ENCODE measurements at places on chromosomes 16 and 17. TPM values are rescaled to one million over a fixed set of nuclear protein-coding genes. Genes with fewer than 3 reads are reported as not detected.

GRCh38 chr16:71943887-71944286, 48.6 kb downstream of the IST1 start:
- DNase-seq, result no peak
- H3K27ac ChIP-seq, result no peak overlapping the region
- no peaks in the 10 kb centered on the region for H3K4me1 ChIP-seq
- no peaks in the 10 kb centered on the region for H3K36me3 ChIP-seq

DNA sequence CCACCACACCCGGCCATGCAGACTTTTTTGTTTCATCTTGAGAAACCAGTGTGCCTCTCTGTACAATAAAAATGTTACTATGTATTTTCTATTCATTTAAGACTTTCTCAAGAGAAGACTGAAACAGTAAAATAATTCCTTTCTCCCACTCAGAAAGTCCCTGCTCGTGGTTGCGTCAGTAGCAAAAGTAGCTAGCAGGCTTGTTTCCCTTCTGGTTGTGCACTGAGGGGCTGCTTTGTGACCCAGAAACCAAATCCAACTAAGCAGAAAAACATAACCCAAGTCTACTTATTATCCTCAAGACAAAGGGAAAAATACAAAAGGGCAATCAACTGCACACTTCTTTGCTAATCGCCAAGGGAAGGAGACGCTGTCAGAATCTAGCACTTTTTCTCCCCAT, 3.4 kb upstream of the PNPO start:
- H3K4me3 ChIP-seq, result no peak overlapping the region
- DNase-seq, result no peak
- no peaks in the 10 kb centered on the region for H3K36me3 ChIP-seq
- no peaks in the 10 kb centered on the region for H3K4me1 ChIP-seq
- H3K27ac ChIP-seq, result no peak overlapping the region
- no peaks in the 10 kb centered on the region for H3K27me3 ChIP-seq

GRCh38 chr17:51718983-51719382, 439.5 kb downstream of the CA10 start:
- no peak overlapping the region for H3K27ac ChIP-seq
- H3K27me3 ChIP-seq, result no peaks in the 10 kb centered on the region
- DNase-seq, result no peak
- H3K4me3 ChIP-seq, result no peak overlapping the region
- no peaks in the 10 kb centered on the region for H3K4me1 ChIP-seq
- H3K36me3 ChIP-seq, result no peaks in the 10 kb centered on the region

DNA sequence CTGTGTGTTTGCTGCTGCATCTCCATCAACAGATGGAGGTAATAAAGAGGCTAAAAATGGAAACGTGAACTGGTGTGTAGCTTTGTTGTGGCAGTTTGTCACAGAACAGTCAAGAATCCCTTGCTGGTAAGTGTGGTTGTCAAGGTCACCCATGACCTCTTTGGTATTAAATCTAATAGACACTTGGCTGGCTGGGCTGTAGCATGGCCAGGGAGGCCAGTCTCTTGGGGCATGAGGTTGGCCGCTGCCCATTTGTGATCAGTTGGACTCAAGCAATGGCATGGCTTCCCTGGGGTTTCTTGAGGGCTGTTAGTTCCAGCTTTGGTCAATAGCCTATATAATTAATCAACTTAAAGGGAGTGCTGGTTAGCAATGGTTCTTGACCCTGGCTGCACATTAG, 14.8 kb upstream of the HS3ST2 start:
- H3K27ac ChIP-seq, result no peak overlapping the region
- no peak for DNase-seq
- H3K36me3 ChIP-seq, result no peaks in the 10 kb centered on the region
- H3K4me1 ChIP-seq, result no peaks in the 10 kb centered on the region
- H3K27me3 ChIP-seq, result no peaks in the 10 kb centered on the region

GRCh38 chr16:67975321-67976105, 4.8 kb downstream of the DPEP3 start:
- H3K36me3 ChIP-seq, result no peaks in the 10 kb centered on the region
- no peak for DNase-seq
- no peak overlapping the region for H3K27ac ChIP-seq
- H3K4me3 ChIP-seq, result no peak overlapping the region

The SLC16A13 gene
- total RNA-seq, result 0.70 TPM

DNA sequence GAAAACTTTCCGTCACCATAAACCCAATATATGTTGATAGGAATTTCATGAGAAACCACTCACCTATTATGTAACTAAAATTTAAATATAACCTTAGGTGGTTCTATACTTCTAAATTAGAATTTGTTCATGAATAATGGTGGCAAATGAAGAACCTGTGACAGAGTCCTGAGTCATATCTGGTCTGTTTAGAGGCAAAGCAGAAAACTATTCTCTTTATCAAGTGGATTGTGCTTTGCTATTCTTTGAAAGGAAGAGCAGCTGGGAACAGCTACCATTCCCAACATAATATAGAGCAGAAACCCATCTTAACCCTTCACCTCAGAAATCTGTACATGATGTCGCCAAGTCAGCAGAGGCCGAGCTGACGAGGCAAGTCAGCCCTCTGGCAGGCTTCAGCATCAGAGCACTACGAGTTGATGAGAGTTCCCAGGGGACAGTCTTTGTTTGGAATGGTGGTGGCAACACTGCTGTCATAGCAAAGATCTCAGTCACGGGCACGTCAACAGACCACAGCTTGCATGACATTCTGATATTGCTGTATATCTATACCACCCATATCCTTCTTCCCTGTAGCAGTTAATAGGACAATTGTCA, 631.9 kb upstream of the CA10 start:
- no peaks in the 10 kb centered on the region for H3K36me3 ChIP-seq
- H3K27ac ChIP-seq, result no peak overlapping the region
- no peaks in the 10 kb centered on the region for H3K27me3 ChIP-seq
- no peak overlapping the region for H3K4me3 ChIP-seq

- H3K4me3 ChIP-seq, result peak overlapping the region; percentile 48
- no peaks in the 10 kb centered on the region for H3K36me3 ChIP-seq
- H3K27me3 ChIP-seq, result no peaks in the 10 kb centered on the region
- no peaks in the 10 kb centered on the region for H3K4me1 ChIP-seq
Observed at GRCh38 chr17:7177191-7177953, 1.8 kb downstream of the ASGR1 start.

The CHST5 gene
- 0.16 TPM for total RNA-seq

DNA sequence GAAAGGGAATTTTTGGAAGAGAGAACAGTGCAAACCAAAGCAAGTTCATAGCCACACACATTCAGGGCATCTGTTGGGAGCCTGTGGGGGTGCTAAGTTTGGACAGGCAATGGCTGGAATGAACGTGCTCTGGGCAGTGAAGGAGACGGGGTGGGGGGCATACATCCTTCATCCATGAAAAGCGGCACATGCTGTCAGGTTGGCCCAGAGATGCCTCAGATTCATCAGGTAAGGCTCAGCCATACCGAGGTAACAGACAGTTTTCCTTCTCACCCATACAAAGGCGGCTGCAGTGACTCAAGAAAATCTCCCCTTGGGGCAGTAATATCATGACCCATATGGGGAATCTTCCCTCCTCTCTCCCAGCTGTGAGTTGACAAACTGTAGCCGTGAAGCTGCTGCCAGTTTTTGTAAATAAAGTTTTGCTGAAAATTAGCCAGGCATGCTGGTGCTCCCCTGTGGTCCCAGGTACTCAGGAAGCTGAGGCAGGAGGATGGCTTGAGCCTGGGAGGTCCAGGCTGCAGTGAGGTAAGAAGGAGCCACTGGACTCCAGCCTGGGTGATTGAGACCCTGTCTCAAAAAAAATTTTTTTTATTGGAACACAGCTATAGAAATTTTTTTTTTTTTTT, 9.2 kb upstream of the UBALD2 start:
- H3K4me3 ChIP-seq, result no peak overlapping the region
- H3K27me3 ChIP-seq, result no peaks in the 10 kb centered on the region
- no peak overlapping the region for H3K27ac ChIP-seq
- no peaks in the 10 kb centered on the region for H3K36me3 ChIP-seq
- DNase-seq, result no peak
- peaks cover 5% of the 10 kb centered on the region for H3K4me1 ChIP-seq

- H3K27ac ChIP-seq, result no peak overlapping the region
- no peaks in the 10 kb centered on the region for H3K4me1 ChIP-seq
- no peaks in the 10 kb centered on the region for H3K27me3 ChIP-seq
- no peak for DNase-seq
Observed at GRCh38 chr16:4245077-4245791, 3.4 kb upstream of the SRL start.

- peak overlapping the region; percentile 85 for H3K27ac ChIP-seq
- no peak for DNase-seq
- peaks cover 51% of the 10 kb centered on the region for H3K4me1 ChIP-seq
- no peak overlapping the region for H3K4me3 ChIP-seq
- H3K27me3 ChIP-seq, result no peaks in the 10 kb centered on the region
Observed at GRCh38 chr17:29177871-29178749, 2.1 kb downstream of the MYO18A start.

The CCL2 gene
- total RNA-seq, result 118 TPM

GRCh38 chr17:43556292-43556691, 10.2 kb upstream of the ETV4 start:
- no peak overlapping the region for H3K4me3 ChIP-seq
- H3K27ac ChIP-seq, result no peak overlapping the region

DNA sequence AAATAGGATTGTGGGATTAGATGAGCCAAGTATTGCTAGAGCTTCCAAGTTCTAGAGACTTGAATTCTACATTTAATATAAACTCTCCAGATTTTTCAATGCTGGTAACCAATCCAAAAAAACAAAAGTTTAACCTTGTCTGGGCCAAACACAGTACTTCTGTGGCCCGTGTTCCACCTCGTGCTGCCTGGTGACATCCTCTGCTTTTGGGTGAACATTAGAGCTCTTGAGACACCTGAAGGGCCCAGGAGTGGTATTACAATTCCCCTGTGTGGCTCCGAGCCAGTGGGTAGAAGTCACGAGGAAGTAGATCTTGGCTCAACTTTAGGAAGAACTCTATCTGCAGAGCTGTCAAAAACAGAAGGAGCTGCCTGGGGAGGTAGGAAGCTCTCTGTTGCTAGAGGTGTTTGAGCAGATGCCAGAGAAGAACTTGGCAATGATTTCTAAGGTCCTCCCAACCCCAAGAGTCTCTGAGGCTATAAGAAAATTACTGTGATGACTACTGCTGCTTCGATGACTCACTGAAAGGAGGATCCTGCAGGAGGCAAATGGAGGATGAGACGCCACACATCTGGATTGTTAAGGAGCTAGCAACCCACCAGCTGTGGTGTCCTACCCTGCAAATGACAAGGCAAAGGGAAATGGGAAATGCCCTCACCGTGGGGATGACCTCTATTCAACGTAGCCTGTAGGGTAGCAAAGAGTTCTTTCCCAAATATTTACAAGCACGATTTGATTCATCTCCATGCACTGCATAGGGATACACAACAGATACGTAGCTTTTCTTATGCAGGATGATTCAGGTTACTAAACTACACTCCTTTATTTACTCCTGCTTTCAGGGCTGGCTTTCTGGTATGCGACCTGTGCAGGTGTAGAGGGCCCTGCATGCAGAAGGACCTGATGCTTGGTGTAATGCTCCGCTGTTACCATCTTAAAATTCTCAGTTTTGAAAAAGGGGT, 45.8 kb upstream of the GAS7 start:
- no peak for DNase-seq
- H3K4me1 ChIP-seq, result no peaks in the 10 kb centered on the region
- H3K27me3 ChIP-seq, result no peaks in the 10 kb centered on the region
- no peaks in the 10 kb centered on the region for H3K36me3 ChIP-seq

DNA sequence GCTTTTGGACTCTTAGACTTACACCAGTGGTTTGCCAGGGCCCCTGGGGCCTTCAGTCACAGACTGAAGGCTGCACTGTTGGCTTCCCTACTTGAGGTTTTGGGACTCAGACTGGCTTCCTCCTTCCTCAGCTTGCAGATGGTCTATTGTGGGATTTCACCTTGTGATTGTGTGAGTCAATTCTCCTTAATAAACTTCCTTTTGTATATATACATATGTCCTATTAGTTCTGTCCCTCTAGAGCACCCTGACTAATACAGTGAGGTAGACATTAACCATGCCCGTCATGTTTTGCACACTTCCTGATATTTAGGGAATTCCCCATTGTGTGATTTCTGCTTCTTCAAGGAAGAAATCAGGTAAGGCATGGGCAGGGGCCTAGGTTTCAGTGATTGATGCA, 147.8 kb upstream of the CA10 start:
- no peaks in the 10 kb centered on the region for H3K36me3 ChIP-seq
- no peak for DNase-seq
